ENCODE measurements at places on chromosomes 1 and 21. TPM values are rescaled to one million over a fixed set of nuclear protein-coding genes. Genes with fewer than 3 reads are reported as not detected.

DNA sequence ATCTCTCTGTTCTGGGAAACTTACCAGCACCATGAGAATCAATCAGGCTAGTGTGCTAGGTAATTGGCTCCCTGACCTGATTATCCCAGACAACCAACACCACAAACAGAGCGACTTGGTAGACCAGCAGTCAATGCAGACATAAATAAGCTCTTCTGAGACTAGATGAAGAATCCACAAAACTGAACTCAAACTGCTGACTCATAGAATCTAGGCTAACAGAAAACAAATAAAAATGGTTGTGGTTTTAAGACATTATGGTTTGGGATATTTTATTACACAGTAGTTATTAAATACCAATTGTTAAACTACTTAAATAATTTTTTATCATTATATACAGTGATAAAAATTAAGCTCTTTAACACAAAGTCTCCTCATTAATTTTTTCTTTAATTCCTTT is 535.7 kb downstream of the COL11A1 start:
- no peaks in the 10 kb centered on the region for H3K36me3 ChIP-seq
- no peaks in the 10 kb centered on the region for H3K4me1 ChIP-seq
- no peak overlapping the region for H3K4me3 ChIP-seq

- H3K4me3 ChIP-seq: no peak overlapping the region
- DNase-seq: no peak
- no peaks in the 10 kb centered on the region for H3K36me3 ChIP-seq
- no peaks in the 10 kb centered on the region for H3K27me3 ChIP-seq
- H3K27ac ChIP-seq: no peak overlapping the region
- no peaks in the 10 kb centered on the region for H3K4me1 ChIP-seq
These were observed 49.9 kb upstream of the STUM start for GRCh38 chr1:226498640-226499008.

Gene OR2L5
- not detected for total RNA-seq

Gene APCS
- total RNA-seq: 0.46 TPM

DNA sequence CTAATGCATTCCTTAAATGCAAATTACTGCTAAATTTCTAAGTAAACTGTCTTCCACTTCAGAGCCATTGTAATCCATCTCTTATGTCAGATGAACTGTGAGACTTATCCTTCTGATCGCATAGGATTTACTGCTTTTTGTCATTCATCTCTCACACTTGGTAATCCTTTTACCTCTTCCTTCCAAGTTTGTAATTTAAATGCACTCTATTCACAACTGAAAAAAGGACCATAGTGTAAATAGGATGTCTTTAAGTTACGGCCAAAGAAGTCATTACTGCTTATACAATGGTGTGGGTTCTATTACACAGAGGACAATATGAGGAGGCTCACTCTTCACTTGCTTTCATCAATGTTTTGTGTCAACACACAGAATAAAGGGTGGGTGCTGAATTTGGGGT is 393.3 kb downstream of the PTBP2 start:
- DNase-seq: no peak
- no peak overlapping the region for H3K27ac ChIP-seq
- H3K4me3 ChIP-seq: no peak overlapping the region
- H3K27me3 ChIP-seq: no peaks in the 10 kb centered on the region

GRCh38 chr1:78561856-78562255 is 58.4 kb upstream of the IFI44L start:
- no peak overlapping the region for H3K27ac ChIP-seq
- H3K4me1 ChIP-seq: no peaks in the 10 kb centered on the region
- H3K27me3 ChIP-seq: no peaks in the 10 kb centered on the region
- no peaks in the 10 kb centered on the region for H3K36me3 ChIP-seq

DNA sequence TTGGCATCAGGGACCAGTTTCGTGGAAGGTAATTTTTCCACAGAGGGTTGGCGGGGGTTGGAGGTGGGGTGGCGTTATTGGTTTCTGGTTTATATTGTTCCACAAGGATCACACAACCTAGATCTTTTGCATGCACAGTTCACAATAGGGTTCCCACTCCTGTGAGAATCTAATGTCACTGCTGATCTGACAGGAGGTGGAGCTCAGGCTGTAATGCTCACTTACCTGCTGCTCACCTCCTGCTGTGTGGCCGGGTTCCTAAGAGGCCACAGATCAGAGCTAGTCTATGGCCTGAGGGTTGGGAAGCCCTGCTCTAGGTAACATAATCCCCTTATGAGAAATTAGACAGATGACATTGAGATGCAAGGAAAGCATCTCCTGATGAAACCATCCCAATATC is 12.6 kb downstream of the GBP5 start:
- no peaks in the 10 kb centered on the region for H3K27me3 ChIP-seq
- DNase-seq: no peak
- no peaks in the 10 kb centered on the region for H3K4me1 ChIP-seq
- H3K4me3 ChIP-seq: no peak overlapping the region

DNA sequence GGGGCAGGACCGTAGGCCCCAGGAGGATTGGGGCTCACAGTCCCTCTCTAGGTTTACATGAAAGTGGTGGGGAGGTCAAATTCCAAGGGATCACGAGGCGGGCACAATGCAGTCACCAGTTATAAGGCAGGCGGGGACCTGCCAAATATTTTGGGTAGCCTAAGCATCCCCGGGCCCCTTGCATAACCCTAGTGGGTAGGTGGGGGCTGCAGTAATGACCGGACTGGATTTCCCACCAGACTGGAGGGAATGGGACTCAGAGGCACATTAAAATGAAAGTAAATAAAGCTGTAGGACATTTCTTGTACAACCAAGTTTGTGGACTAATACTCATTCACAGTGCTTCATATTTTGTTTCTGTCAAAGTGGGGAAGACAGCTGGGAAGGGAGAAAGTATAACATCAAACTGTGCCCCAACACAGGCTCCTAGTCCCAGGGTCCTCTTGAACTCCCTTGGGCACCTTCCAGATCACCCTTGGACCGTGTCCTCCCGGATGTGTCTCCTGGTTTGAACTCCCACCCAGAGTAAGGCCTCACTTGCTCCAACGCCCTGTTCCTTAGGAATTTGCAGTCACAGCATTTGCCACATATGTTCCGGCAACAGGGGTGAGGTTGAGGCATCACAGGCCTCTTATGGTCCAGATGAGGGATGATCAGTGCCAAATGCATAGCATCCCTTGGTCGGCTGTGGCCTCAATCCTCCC is 28.4 kb upstream of the KIAA0040 start:
- DNase-seq: peak; percentile 77
- no peak overlapping the region for H3K27ac ChIP-seq
- H3K36me3 ChIP-seq: no peaks in the 10 kb centered on the region
- no peak overlapping the region for H3K4me3 ChIP-seq
- no peaks in the 10 kb centered on the region for H3K27me3 ChIP-seq

- no peak for DNase-seq
- no peaks in the 10 kb centered on the region for H3K27me3 ChIP-seq
- no peaks in the 10 kb centered on the region for H3K4me1 ChIP-seq
- no peaks in the 10 kb centered on the region for H3K36me3 ChIP-seq
These were observed 70.0 kb upstream of the B3GALT5 start for GRCh38 chr21:39542736-39543135.

DNA sequence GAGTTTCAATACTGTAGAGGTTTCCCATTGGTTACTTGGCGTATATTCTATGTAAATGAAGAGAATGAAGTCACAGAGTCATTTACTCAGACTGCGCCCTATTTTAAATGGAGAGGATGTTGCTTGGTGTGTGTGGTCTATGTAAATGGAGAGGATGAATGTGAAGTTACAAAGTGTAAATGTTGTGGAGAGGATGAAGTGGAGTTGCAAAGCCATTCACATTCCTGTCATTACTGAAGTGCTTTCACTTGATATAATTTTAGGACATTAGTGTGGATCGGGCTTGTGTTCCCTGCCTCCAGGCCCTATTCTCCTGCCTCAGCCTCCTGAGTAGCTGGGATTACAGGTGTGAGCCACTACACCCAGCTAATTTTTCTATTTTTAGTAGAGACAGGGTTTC is 99.4 kb upstream of the CACYBP start:
- no peaks in the 10 kb centered on the region for H3K27me3 ChIP-seq
- no peaks in the 10 kb centered on the region for H3K4me1 ChIP-seq
- no peak for DNase-seq
- no peaks in the 10 kb centered on the region for H3K36me3 ChIP-seq
- H3K27ac ChIP-seq: no peak overlapping the region

DNA sequence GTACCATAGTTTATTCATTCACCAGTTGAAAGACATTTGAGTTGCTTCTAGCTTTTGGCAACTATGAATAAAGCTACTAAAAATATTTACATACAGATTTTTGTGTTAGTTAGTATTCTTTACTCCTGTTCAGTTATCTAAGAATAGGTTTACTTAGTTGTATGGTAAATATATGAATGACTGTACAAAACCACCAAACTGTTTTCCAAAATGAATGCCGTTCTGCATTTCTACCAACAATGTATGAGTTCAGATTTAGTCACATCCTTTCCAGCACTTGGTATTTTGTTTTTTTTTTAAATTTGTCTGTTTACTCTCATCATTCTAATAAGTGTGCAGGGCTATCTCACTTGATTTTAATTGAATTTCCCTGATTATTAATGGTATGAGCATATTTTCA is 3.4 kb upstream of the KIFAP3 start:
- H3K27me3 ChIP-seq: no peaks in the 10 kb centered on the region
- no peak overlapping the region for H3K27ac ChIP-seq

Gene MAPKAPK2
- 35.8 TPM for total RNA-seq

DNA sequence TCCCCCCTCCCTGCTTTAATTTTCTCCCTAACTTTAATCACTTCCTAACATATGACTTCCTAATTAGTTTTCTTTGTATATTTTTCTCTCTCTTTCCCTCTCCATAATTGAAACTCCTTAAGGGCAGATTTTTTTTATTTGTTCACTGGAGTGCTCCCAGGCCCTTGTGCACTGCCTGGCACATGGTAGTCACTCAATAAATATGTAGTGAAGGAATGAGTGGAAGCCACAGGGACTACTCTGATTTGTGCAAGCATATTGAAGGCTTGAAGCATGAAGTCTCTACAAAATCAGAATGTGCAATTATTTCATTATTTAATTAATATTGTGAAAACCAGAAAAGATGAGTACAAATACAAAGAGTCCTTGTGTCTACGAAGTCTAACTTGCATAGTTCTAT is 41.5 kb downstream of the SNX7 start:
- H3K4me3 ChIP-seq: no peak overlapping the region
- no peaks in the 10 kb centered on the region for H3K4me1 ChIP-seq
- no peak overlapping the region for H3K27ac ChIP-seq
- no peaks in the 10 kb centered on the region for H3K27me3 ChIP-seq
- DNase-seq: no peak
- peaks cover 3% of the 10 kb centered on the region for H3K36me3 ChIP-seq

DNA sequence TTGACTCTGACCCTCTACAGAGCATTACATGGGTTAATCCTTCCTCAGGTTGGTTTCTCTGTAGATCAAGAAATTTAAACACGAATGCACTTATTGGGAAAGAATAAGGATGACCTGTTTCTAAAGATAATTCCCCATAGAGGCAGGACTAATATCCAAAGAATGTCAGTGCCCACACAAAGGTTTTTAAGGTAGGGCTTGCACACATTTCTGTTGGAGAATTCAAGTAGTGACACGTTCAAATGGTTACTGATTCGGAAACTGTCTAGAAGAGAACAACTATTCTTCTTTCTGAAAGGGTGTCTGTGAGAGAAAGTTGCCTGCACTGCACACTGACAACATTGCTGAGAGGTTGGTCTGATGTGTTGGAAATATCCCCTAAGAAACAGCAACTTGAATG is 167.3 kb downstream of the ZNF326 start:
- DNase-seq: no peak
- no peaks in the 10 kb centered on the region for H3K4me1 ChIP-seq
- H3K4me3 ChIP-seq: no peak overlapping the region
- H3K27me3 ChIP-seq: no peaks in the 10 kb centered on the region
- no peak overlapping the region for H3K27ac ChIP-seq

GRCh38 chr1:46687921-46688509 is 16.4 kb downstream of the TEX38 start:
- no peaks in the 10 kb centered on the region for H3K27me3 ChIP-seq
- no peak overlapping the region for H3K27ac ChIP-seq
- H3K4me1 ChIP-seq: peaks cover 4% of the 10 kb centered on the region
- H3K4me3 ChIP-seq: no peak overlapping the region

Gene ANP32E
- total RNA-seq: 37.7 TPM

Gene GGPS1
- 25.5 TPM for total RNA-seq

GRCh38 chr1:108568589-108568988 is 8.7 kb downstream of the EEIG2 start:
- H3K27ac ChIP-seq: no peak overlapping the region
- DNase-seq: no peak
- H3K4me1 ChIP-seq: peaks cover 15% of the 10 kb centered on the region
- H3K36me3 ChIP-seq: no peaks in the 10 kb centered on the region
- no peak overlapping the region for H3K4me3 ChIP-seq
